ENCODE measurements at places on chromosomes 11 and 22. TPM values are rescaled to one million over a fixed set of nuclear protein-coding genes. Genes with fewer than 3 reads are reported as not detected.
A peak's percentile ranks its signal among the peaks of the same experiment; 100 is the strongest.

PTPRCAP gene
- total RNA-seq: 215 TPM

CYB5R3 gene
- total RNA-seq: 36.5 TPM

OR4C15 gene
- total RNA-seq: not detected

B4GAT1 gene
- 7.2 TPM for total RNA-seq

HEPHL1 gene
- total RNA-seq: not detected

EIF3F gene
- total RNA-seq: 319 TPM

ADM2 gene
- 8.2 TPM for total RNA-seq

OR51B2 gene
- not detected for total RNA-seq

CRYAB gene
- total RNA-seq: not detected

TMEM191C gene
- 5.4 TPM for total RNA-seq

- no peak overlapping the region for H3K27ac ChIP-seq
- no peaks in the 10 kb centered on the region for H3K27me3 ChIP-seq
- no peak for DNase-seq
Measured at GRCh38 chr11:102664001-102664752, 39.0 kb upstream of the MMP20 start.

- peaks cover 6% of the 10 kb centered on the region for H3K36me3 ChIP-seq
- H3K27ac ChIP-seq: no peak overlapping the region
- DNase-seq: no peak
Measured at GRCh38 chr11:93512073-93512475, 31.1 kb downstream of the SMCO4 start.

- H3K36me3 ChIP-seq: no peaks in the 10 kb centered on the region
- DNase-seq: no peak
- peaks cover 27% of the 10 kb centered on the region for H3K27me3 ChIP-seq
- H3K27ac ChIP-seq: no peak overlapping the region
- H3K4me3 ChIP-seq: no peak overlapping the region
Measured at GRCh38 chr11:70464509-70465361, 66.4 kb downstream of the CTTN start.

GRCh38 chr22:25709758-25710157, 32.2 kb upstream of the MYO18B start:
- H3K27ac ChIP-seq: no peak overlapping the region
- H3K27me3 ChIP-seq: no peaks in the 10 kb centered on the region
- no peaks in the 10 kb centered on the region for H3K4me1 ChIP-seq

DNA sequence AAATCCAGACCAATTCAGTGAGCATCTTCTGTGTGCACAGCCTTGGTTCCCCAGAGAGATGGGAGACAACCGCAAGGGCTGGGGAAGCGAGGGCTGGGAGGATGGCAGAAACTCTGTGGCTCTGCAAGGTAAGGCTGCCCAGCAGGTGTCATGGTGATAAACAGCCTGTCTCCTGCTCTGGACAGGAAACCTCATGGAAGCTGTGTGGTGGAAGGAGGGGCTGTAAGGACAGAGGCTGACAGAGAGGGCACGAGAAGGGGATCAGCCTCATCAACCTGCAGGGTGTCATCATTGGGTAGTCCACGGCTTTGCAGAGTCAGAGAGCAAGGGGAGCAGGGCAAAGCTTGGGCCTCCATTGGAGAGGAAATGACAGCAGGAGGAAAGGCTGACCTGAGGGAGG, 138.4 kb upstream of the CADM1 start:
- H3K27me3 ChIP-seq: peaks cover 7% of the 10 kb centered on the region
- H3K4me1 ChIP-seq: peaks cover 4% of the 10 kb centered on the region
- no peak overlapping the region for H3K27ac ChIP-seq

GRCh38 chr11:42598341-42598740, 713.5 kb upstream of the API5 start:
- no peaks in the 10 kb centered on the region for H3K36me3 ChIP-seq
- DNase-seq: no peak
- no peaks in the 10 kb centered on the region for H3K27me3 ChIP-seq
- H3K27ac ChIP-seq: no peak overlapping the region

- peaks cover 28% of the 10 kb centered on the region for H3K27me3 ChIP-seq
- peaks cover 2% of the 10 kb centered on the region for H3K4me1 ChIP-seq
- no peak for DNase-seq
- H3K27ac ChIP-seq: no peak overlapping the region
- H3K36me3 ChIP-seq: no peaks in the 10 kb centered on the region
Measured at GRCh38 chr11:119758291-119758690, 29.3 kb upstream of the NECTIN1 start.

DNA sequence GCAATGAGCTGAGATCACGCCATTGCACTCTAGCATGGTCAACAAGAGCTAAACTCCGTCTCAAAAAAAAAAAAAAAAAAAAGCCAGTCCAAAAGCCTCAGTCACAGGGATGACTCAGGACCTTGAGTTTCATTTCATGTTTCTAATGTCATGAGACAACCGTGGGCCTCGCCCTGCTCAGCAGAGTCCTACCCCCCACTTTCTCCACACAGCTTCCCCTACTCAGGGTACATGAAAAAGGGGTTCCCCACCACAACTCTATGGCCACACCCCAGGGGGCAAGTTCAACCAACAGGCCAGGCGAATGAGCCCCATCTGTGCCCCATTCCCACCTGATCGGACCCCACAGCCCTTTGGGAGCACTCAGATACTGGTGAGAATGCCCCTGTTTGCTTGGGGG, 24.3 kb upstream of the ADA2 start:
- H3K36me3 ChIP-seq: no peaks in the 10 kb centered on the region
- no peak for DNase-seq
- no peaks in the 10 kb centered on the region for H3K4me1 ChIP-seq
- peaks cover 1% of the 10 kb centered on the region for H3K27me3 ChIP-seq
- no peak overlapping the region for H3K27ac ChIP-seq

GRCh38 chr11:106333678-106334077, 256.2 kb downstream of the AASDHPPT start:
- no peak overlapping the region for H3K27ac ChIP-seq
- H3K4me1 ChIP-seq: no peaks in the 10 kb centered on the region
- H3K27me3 ChIP-seq: no peaks in the 10 kb centered on the region
- no peaks in the 10 kb centered on the region for H3K36me3 ChIP-seq
- no peak for DNase-seq
- no peak overlapping the region for H3K4me3 ChIP-seq

DNA sequence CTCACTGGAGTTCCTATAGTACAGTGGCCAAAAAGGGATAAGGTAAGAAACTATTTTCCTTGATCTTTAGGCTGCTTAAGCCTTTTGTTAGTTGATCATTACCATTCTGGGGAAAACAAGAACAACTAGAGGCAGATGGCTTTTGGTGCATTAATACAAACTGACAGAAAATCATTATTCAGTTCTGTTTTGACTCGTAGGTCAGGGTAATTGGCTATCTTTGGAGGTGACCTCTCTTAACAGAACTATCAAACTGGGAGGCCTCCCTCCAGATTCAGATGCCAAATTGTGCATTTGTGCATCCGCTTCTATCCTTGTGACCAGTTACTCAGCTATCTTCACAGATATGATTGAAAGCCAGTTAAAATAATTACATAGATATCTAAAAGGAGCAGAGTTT, 23.2 kb upstream of the GRK2 start:
- H3K27ac ChIP-seq: peak overlapping the region; percentile 82
- peaks cover 70% of the 10 kb centered on the region for H3K4me1 ChIP-seq
- H3K36me3 ChIP-seq: peaks cover 8% of the 10 kb centered on the region
- peak overlapping the region; percentile 99 for H3K4me3 ChIP-seq
- no peaks in the 10 kb centered on the region for H3K27me3 ChIP-seq
- DNase-seq: no peak

GRCh38 chr11:102151784-102152525, 41.7 kb downstream of the YAP1 start:
- H3K4me1 ChIP-seq: no peaks in the 10 kb centered on the region
- no peaks in the 10 kb centered on the region for H3K36me3 ChIP-seq
- no peak overlapping the region for H3K27ac ChIP-seq
- DNase-seq: no peak
- no peak overlapping the region for H3K4me3 ChIP-seq

GRCh38 chr11:63670096-63670432, 1.1 kb downstream of the ATL3 start:
- peak overlapping the region; percentile 88 for H3K4me3 ChIP-seq
- peaks cover 12% of the 10 kb centered on the region for H3K4me1 ChIP-seq
- H3K27me3 ChIP-seq: no peaks in the 10 kb centered on the region
- H3K27ac ChIP-seq: peak overlapping the region; percentile 85
- peaks cover 3% of the 10 kb centered on the region for H3K36me3 ChIP-seq

GRCh38 chr22:39223091-39223710, 21.6 kb downstream of the PDGFB start:
- H3K27me3 ChIP-seq: no peaks in the 10 kb centered on the region
- no peaks in the 10 kb centered on the region for H3K36me3 ChIP-seq
- peak; percentile 40 for DNase-seq

- H3K4me3 ChIP-seq: no peak overlapping the region
- DNase-seq: no peak
- H3K27me3 ChIP-seq: peaks cover 2% of the 10 kb centered on the region
- H3K4me1 ChIP-seq: no peaks in the 10 kb centered on the region
- no peaks in the 10 kb centered on the region for H3K36me3 ChIP-seq
Measured at GRCh38 chr11:79449040-79449439, 8.2 kb upstream of the TENM4 start.

GRCh38 chr11:45617871-45618601, 47.4 kb downstream of the CHST1 start:
- no peak overlapping the region for H3K27ac ChIP-seq
- H3K36me3 ChIP-seq: peaks cover 10% of the 10 kb centered on the region
- DNase-seq: no peak
- peaks cover 34% of the 10 kb centered on the region for H3K27me3 ChIP-seq
- no peak overlapping the region for H3K4me3 ChIP-seq

GRCh38 chr11:60360621-60361020, 17.7 kb upstream of the MS4A7 start:
- peaks cover 32% of the 10 kb centered on the region for H3K27me3 ChIP-seq
- no peak for DNase-seq
- H3K4me1 ChIP-seq: peaks cover 46% of the 10 kb centered on the region
- no peak overlapping the region for H3K4me3 ChIP-seq
- H3K27ac ChIP-seq: no peak overlapping the region

DNA sequence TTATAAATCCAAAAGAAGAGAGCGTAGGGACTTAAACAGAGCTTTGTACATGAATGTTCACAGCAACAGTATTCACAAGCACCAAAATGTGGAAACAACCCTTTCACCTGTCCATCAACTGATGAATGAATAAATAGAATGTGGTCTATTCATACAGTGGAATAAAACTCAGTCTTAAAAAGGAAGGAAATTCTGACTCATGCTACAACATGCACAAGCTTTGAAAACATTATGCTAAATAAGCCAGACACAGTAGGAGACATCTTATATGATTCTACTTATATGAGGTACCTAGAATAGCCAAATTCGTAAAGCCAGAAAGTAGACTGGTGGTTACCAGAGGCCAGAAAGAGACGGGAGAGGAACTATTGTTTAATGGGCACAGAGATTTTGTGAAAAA, 74.3 kb downstream of the SHANK2 start:
- H3K36me3 ChIP-seq: no peaks in the 10 kb centered on the region
- H3K27me3 ChIP-seq: peaks cover 6% of the 10 kb centered on the region
- DNase-seq: no peak
- no peak overlapping the region for H3K27ac ChIP-seq
- no peak overlapping the region for H3K4me3 ChIP-seq

DNA sequence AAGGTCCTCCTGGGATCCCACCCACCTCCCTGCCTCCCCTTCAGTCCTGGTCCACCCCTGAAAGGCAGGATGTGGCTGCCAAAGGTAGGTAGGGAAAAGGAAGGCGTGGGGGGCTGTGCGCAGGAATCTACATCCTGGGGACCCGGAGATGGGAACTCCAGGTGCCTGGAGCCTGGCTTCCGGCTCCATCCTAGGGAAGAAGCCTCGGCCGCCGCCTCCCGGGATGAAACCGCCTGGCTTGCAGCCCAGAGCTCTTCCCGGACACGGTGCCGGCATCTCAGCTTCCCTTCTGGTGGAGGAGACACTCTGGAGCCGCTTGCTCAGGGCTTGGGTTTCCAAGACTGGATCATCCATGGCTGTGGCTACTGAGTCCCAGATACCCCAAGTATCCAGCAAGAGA, 33.3 kb upstream of the PDGFB start:
- no peak overlapping the region for H3K27ac ChIP-seq
- H3K4me3 ChIP-seq: no peak overlapping the region
- peaks cover 4% of the 10 kb centered on the region for H3K27me3 ChIP-seq
- H3K36me3 ChIP-seq: no peaks in the 10 kb centered on the region
- H3K4me1 ChIP-seq: peaks cover 10% of the 10 kb centered on the region

GRCh38 chr11:134573857-134574256, 161.8 kb upstream of the B3GAT1 start:
- H3K36me3 ChIP-seq: no peaks in the 10 kb centered on the region
- no peaks in the 10 kb centered on the region for H3K4me1 ChIP-seq
- H3K27me3 ChIP-seq: peaks cover 7% of the 10 kb centered on the region
- no peak for DNase-seq
- H3K27ac ChIP-seq: no peak overlapping the region

- H3K36me3 ChIP-seq: no peaks in the 10 kb centered on the region
- DNase-seq: peak; percentile 52
- H3K4me3 ChIP-seq: no peak overlapping the region
- no peaks in the 10 kb centered on the region for H3K4me1 ChIP-seq
- H3K27ac ChIP-seq: no peak overlapping the region
Measured at GRCh38 chr11:19076744-19077589, 16.4 kb upstream of the MRGPRX2 start.

- H3K4me3 ChIP-seq: no peak overlapping the region
- H3K36me3 ChIP-seq: peaks cover 28% of the 10 kb centered on the region
- H3K4me1 ChIP-seq: no peaks in the 10 kb centered on the region
- DNase-seq: no peak
Measured at GRCh38 chr11:133934599-133935550, 21.9 kb downstream of the IGSF9B start.

DNA sequence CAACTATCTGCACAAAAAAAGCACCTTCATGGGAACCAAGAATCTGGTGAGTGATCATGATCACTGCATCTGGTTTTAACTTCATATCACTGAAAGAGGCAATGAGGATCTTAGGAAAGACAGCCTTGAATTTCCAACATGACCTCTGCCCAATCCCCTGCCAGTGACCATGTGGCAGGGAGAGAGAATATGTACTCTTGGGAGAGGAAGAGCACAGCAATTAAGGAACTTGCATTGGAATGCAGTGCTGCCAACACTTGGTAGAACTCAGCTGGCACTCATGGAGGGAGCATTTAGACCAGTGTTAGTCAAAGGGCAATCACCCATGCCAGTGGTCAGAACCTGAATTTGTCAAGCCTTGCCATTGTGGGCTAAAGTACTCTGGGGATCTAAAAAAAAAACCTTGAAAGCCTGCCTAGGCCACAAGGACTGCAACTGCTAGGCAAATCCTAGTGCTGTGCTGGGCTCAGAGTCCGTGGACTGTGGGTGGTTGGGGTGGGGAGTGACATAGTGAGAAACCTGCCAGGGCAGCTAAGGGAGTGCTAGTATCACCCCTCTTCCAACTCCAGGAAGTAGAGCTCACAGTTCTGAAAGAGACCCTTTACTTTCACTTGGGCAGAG, 23.1 kb downstream of the JRKL start:
- no peak overlapping the region for H3K27ac ChIP-seq
- peaks cover 26% of the 10 kb centered on the region for H3K27me3 ChIP-seq
- no peak for DNase-seq
- no peaks in the 10 kb centered on the region for H3K36me3 ChIP-seq

GRCh38 chr22:26711205-26711963, 54.0 kb downstream of the MIAT start:
- peak overlapping the region; percentile 4 for H3K27ac ChIP-seq
- H3K27me3 ChIP-seq: no peaks in the 10 kb centered on the region
- DNase-seq: no peak
- peaks cover 27% of the 10 kb centered on the region for H3K4me1 ChIP-seq
- H3K36me3 ChIP-seq: peaks cover 83% of the 10 kb centered on the region

All from naive thymus-derived CD8-positive, alpha-beta T cell (primary cell).